ENCODE measurements at places on chromosomes 12 and 14.

DNA sequence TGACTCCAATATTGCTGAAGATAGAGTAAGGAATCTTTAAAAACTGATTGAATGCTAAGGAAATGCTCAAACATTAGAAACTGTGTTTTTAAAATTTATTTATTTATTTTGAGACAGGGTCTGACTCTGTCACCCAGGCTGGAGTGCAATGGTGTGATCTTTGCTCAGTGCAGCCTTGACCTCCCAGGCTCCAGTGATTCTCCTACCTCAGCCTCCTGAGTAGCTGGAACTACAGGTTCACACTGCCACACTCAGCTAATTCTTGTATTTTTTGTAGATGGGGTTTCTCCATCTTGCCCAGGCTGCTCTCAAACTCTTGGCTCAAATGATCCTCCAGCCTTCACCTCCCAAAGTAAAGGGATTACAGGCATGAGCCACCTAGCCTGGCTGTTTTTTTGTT lies 3.3 kb upstream of the DCAF5 start:
- no peak for DNase-seq

DNA sequence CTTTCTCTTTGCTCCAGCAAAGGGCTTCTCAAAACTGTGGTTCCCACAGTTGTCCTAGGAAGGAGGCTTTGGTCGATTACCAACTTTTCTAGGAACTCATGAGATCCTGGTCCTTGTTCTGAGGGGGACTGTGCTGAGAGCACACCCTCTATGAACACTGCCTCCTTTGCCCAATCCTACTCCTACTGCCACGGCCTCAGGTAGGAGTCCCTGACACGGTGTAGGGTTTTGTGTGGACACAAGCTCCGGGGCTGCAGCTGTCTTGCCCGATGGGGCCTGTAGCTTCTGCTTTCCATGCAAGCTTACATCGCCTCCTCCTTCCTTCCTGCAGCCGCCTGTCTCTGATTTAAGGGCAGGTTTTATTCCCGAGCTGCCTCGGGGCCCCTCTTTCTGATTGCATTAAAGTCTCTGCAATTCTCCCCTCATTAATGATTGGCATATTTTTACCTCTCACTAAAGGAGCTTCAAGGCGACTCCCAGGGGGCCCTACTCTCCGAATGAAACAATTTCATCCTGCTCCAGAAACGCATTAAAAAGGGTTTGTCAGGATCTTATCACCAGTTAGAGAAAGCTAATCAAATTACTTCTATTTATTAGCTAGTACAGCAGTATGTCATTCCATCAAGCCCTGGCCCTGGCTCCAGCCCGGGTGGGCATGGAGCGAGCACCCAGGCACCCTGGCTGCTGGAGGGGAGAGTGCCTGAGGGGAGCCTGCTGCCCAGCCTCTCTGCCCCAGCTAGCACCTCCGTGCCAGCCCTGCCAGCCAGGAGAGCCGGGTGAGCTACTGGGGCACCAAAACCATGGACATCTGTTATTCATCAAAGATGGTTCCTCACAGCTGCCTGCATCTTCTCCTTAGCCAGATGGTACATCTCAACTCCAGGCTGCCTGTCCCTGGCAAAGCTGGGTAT lies 38.0 kb upstream of the ESRRB start:
- no peak for DNase-seq

- no peak for DNase-seq
Measured at GRCh38 chr14:102473559-102473958, 36.0 kb downstream of the ANKRD9 start.

- peak; percentile 21 for DNase-seq
Measured at GRCh38 chr12:68440068-68440581, 108.0 kb upstream of the MDM1 start.

DNA sequence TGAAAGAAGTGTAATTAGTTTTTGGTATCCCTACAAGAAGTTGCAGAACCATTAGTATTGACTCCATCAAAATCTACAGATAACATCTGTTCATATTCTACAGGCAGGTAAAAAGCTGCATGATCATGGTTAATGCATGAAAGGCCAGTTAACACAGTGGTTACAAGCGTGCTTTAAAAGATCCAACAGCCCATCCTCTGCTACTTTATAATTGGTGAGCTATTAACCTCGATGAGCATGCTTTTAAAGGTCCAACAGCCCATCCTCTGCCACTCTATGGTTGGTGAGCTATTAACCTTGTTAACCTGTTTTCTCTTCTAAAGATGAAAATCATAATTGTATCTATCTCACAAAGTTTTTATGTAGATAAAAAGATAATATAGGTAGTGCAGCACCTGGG lies 289.3 kb downstream of the DUSP6 start:
- DNase-seq: no peak

GRCh38 chr12:99505805-99506204 lies 141.7 kb upstream of the GARIN6 start:
- DNase-seq: no peak

GRCh38 chr14:53954551-53955228 lies 1.9 kb downstream of the BMP4 start:
- no peak for DNase-seq

DNA sequence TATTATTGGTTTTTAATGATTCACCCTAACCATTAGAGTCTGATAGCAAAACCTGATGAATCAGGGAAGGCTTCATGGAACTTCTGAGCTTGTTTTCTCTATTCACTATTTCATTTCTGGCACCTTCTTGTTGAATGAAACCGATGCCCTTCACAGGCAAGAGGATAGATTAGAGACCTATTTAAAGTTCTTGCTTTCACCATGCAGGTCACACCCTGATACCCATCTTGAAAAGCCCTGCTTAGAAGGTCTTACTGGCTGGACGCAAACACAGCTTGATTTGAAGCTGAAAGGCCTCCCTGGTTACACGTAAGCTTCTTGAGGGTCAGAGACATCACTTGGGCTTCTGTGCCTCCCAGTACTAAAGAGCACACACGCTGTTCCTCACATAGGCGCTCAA lies 29.2 kb downstream of the TMEM229B start:
- DNase-seq: no peak

DNA sequence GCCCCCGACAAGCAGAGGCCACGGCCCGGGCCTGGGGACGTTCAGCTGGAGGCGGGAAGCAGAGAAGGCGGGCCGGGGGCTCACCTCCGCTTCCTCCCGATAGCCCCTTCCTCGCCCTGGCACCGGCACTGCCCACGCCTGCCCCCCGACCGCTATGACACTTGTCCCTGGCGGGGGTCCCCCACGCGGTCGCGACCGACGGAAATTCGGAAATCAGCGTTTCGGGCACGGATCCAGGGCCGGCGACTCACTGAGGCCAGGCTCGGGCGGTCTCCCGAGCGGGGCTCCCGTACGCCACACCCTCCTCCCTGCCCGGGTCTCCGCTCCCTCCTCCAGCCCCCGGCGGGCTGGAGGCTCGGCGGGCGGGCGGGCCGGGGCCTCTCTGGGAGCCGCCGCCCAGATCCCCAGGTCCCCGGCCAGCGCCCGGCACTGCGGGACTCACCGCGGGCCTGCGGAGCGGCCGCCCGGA lies 581 bp downstream of the PITPNM2 start:
- peak; percentile 47 for DNase-seq

DNA sequence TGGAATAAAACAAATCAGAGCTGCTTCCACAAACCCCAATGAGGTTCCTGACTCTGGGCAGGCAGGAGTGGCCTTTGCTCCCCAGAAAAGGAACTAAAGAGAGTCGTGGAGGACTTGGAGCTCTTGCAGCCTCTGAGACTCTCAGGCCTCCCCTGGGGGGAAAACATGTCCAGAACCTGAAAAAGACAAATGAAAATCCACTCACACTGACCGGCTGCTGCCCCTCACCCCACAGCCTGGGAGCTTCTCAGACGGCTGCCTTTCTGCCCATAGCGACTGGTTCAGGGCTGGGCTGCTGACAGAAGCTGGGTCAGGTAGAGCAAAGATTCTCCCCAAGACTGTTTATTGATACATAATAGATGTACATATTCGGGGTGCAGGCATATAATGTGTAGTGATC lies 356.0 kb downstream of the ADGRD1 start:
- DNase-seq: no peak

- no peak for DNase-seq
Measured at GRCh38 chr14:102829016-102829548, 51.8 kb downstream of the TRAF3 start.

DNA sequence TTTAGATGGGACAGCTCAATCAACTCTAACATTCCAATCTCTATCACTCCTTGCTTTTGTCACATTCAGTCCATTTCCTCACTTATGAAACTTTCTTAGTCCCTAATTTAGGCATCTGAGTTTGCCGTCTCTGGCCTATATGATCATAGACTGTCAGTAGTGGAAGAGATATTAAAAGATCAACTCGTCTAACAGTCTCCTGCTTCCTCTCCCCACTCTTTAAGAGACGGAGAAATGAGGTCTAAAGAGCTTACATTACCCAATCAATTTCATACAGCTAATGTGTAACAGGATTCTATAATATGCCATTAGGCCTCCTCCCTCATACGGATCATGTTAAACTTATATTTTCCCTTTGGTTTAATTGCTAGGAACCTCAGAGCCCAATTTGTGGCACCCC lies 6.5 kb upstream of the ATP23 start:
- DNase-seq: no peak

DNA sequence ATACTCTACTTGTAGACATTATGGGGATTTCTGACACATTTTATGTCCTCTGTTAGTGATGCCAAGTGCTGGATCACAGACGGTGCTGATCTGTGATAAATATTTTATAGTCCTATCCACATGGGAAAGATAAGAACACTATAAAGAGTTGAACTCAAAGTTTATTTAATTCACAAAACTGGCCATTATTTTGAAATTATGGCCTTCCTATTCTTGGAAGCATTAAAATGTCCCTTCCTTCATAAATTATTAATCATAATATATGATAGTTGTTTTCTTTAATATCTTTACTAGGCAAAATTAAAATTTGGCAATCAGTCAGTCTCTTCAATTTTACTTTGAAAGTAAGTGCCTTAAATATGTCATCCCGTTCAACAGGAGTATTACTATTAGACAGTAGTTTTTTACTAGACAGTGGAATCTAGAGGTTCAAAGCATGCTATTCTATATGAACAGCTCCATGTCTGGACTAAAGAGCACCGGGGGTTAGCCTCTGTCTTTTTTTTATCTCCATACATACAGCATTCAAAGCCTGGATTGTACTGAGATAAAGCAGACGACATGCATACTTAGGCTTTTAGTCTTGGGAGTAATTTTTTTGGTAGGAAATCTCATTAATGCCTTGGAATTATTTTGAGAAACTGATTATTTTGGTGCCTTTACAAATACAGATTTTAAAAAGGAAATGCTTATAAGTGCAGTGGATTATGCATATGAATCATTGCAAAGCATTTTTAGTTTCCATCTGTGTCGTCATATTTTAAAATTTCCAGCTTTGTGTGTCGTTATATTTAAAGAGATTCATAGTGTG lies 306.1 kb upstream of the RGS6 start:
- DNase-seq: no peak

DNA sequence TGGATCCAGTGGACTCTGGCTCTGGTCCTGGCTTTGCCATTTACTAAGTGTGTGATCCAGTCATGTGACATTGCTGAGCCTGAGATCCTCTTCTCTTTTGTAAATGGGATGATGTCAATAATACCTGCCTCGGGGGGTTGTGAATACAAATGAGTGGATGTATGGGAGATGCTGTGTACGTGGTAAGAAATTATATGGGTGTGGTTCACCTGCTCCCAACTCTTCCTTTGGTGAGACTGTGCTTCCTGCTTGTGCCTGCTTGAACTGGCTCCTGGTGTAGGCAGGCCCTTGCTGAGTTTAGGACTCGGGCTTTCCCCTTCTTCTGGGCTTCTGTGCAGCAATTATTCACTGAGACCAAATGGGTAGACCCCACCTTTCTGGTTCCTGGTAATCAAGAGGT lies 189.5 kb upstream of the FRMD6 start:
- DNase-seq: no peak

- DNase-seq: no peak
Measured at GRCh38 chr14:99118946-99119345, 153.1 kb downstream of the BCL11B start.

DNA sequence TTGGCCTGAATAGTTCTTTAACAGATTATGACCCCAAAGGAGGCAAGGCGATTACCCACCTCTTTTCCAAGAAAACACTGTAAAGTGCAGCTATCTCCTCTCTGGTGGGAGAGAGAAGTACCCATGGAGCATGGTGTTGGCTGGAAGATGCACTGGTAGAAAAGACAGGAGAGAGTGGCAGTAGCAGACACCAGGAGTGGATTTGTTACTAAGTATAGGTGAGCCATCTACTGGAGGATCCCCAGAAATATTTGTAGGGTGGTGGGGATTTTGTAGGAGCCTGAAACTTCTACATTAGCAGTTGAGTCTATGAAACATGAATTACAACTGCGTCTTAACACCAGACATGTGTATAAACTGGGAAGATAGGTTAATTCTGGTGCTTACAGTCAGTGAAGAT lies 148.0 kb downstream of the SLC38A4 start:
- DNase-seq: no peak

- DNase-seq: no peak
Measured at GRCh38 chr14:50383618-50384225, 13.0 kb downstream of the CDKL1 start.

DNA sequence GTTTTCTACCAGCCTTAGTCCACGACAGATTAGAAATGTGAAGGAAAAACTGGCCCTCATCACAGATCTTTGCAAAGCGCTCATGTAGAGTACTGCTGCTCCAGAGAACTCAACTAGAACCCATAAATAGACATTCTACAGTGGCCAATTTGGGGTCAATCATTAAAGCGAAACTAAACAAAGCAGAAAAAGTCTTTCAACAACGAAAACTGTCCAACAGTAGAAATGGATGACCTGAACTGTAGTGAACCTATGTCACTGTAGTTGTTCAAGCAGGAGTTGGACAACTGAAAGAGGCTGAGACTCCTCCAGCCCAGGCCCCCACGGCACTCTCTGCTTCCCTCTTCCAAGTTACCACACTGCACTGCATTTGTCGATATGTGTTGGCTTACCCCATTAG lies 472.6 kb downstream of the BCAT1 start:
- DNase-seq: no peak

DNA sequence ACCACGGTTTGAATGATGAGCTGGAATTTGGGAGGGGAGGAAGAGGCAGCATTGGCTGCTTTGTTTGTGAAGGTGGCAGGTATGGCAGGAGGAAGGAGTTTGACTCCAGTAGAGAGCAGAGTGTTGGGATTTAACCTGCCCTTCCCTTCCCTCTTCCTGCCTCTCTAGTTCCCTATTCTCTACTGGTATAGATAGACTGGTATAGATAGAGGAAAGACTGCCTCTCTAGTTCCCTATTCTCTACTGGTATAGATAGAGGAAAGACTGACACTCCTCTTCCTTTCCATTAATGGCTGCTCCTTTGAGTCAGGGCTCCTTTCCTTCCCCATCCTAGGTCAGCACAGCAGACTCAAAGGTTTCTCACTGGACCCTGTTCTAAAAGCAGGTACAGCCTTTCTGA lies 8.4 kb upstream of the SYCP3 start:
- no peak for DNase-seq

- no peak for DNase-seq
Measured at GRCh38 chr14:29857551-29857950, 70.1 kb downstream of the PRKD1 start.

DNA sequence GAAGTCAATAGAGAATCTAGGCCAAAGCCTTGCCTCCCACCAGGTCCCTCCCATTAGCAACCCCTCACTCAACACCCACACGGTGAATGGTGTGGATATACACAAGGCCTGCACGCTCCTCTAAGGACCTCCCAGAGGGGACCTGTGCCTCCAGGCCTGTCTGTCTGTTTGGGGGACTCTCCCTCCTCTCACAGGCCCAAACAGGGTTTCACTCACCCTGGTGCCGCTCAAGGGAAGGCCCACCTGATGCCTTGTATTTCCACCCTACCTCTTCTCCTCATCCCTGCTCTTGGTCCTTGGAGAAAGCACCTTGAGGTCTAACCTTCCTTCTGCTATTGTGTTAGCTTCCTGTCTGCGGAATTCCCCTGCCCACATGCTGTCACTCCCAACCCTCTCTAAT lies 4.4 kb downstream of the SDR9C7 start:
- DNase-seq: no peak
